ENCODE measurements at places on chromosomes 3 and 15.

DNA sequence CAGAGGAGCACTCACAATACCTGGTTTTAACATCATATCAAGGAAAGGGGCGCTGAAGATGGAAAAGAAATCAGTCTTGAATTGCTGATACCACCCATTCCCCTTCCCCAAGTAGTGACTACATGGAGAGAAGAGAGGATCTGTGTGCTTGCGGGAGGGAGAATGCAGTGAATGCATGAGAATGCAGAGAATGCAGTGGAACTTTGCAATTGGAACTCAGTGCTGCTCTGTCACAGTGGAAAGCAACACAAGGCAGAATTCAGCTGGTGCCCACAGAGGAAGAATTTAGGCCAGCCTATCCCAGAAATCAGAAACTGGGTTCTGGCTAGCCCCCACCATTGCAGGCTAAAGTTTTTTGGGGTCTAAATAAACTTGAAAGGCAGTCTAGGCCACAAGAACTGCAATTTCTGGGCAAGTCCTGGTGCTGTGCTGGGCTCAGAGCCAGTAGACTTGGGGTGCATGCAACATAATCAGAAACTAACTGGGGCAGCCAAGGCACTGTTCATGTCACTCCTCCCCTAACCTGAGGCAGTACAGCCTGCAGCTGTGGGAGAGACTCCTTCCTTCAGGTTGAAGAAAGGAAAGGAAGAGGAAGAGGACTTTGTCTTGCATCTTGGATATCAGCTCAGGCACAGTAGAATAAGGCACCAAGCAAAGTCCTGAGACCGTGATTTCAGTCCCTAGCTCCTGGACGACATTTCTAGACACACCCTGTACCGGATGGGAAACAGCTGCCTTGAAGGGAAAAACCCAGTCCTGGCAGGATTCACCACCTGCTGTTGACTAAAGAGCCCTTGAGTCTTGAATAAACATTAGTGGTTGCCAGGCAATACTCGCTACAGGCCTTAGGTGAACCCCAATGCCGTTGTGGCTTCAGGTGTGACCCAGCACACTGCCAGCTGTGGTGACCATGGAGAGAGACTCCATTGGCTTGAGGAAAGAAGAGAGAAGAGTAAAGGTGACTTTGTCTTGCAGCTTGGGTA lies 329.3 kb downstream of the TBL1XR1 start:
- no peak for DNase-seq

DNA sequence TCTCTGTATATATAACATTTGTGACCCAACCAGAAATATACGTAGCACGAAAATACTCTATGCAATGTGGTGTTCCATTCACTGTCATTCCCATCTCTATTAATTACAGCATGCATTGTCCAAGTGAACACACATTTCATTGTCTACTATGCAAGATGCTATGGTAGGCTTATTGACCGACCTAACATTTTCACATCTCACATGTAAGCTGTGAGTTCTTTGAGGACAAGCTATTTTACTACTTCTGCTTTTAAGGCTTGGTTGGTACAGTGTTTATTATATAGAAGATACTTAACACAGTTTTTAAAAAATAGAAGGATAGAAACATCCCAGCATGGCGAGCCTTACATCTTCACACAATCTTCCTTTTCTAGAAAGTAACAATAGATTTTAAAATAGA lies 164.4 kb downstream of the KLHL25 start:
- no peak for DNase-seq

DNA sequence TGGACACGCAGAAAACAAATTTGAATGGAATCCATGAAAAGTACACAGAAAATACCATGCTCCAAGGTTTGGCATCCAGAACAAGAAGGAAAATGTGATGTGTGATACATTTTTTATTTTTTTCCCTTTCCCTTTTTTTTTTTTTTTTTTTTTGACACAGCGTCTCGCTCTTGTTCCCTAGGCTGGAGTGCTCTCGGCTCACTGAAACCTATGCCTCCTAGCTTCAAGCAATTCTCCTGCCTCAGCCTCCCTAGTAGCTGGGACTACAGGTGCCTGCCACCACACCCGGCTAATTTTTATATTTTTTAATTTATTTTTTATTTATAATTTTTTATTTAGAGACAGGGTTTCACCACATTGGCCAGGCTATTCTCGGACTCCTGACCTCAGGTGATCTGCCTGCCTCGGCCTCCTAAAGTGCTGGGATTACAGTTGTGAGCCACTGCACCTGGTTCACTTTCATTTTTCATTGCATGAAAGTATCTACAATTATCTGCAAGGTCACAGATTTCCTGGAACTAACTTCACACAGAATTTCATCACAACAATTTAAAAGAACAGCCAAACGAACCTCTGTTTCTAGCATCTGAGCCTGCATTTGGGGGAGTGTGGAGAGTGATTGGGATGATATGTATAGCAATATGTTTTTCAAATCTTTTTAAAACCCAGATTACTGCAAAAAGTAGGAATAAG lies 8.3 kb downstream of the POU1F1 start:
- DNase-seq: no peak

GRCh38 chr3:13042715-13043271 lies 30.4 kb downstream of the IQSEC1 start:
- peak; percentile 62 for DNase-seq

DNA sequence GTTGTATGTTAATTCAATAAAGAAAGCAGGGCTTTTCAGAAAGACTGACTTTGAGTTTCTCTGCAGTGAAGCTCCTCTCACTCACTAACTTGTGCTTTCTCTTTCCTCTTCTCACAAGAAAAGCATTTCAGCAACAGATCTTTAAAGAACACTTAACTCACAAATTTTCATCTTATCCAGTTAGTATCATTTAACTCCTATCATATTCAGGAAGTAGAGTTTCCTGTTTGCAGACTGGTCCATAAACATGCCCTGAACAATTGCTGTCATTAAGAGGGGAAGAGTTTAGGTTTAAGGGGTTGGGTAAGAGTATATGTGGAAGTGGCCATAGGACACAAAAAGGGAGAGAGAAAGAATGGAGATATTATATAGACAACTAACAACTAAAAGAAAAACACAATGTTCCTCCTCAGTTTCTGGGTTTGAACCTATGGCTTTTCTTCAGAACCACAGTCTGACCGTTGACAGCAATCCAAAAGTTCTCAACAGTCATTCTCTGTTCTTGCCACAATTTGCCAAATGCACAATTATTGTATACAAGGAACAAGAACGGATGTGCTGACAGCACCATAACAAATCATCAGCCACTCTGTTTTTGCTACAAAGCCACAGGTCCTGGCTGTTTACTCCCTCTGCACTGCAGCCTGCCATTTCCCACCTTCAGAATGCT lies 63.9 kb downstream of the CHAC1 start:
- no peak for DNase-seq

GRCh38 chr3:132360717-132361116 lies 43.5 kb downstream of the ACP3 start:
- no peak for DNase-seq

DNA sequence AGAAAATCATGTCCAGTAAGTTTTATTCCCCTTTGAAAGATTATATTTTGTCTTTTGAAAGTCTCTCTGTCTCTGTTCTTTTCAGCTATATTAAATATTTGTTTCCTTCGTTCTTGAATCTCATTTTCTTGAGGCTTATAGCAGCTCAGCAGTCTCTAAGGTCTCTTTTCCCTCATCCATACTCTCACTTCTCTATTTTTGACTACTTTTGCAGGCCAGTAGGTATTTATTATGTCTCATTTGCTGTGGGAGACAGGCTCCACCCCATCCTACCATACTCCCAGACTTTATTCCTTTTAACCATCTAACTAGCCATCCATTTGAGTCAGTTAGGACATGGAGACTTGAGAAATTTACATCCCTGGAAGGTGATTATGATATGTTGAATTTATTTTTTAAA lies 71.0 kb downstream of the FILIP1L start:
- no peak for DNase-seq

GRCh38 chr3:76429581-76430177 lies 610.2 kb upstream of the ROBO2 start:
- no peak for DNase-seq

- no peak for DNase-seq
Measured at GRCh38 chr3:190384309-190384756, 3.6 kb upstream of the CLDN16 start.

- DNase-seq: peak; percentile 23
Measured at GRCh38 chr3:56769116-56769707, 32.5 kb downstream of the ARHGEF3 start.

- DNase-seq: no peak
Measured at GRCh38 chr3:37809846-37810447, 51.7 kb upstream of the CTDSPL start.

DNA sequence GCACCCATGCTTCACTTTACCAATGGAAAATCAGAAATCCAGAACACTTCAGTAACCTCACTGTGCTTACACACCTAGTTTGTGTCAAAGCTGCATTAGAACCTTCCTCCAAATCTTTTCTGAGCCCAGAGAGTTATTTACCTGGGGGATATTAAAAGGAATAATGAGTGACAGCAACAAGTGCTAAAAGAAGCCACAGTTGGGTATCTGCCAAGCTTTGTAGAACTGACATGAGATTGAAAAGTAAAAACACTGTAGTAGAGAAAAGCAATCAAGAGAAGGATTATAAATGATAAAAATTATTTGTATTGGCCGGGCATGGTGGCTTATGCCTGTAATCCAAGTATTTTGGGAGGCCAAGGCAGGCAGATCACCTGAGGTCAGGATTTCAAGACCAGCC lies 8.8 kb upstream of the TBC1D23 start:
- no peak for DNase-seq

- peak; percentile 78 for DNase-seq
Measured at GRCh38 chr3:140736863-140737460, 59.1 kb downstream of the TRIM42 start.

GRCh38 chr3:192887047-192887446 lies 30.6 kb downstream of the MB21D2 start:
- no peak for DNase-seq

DNA sequence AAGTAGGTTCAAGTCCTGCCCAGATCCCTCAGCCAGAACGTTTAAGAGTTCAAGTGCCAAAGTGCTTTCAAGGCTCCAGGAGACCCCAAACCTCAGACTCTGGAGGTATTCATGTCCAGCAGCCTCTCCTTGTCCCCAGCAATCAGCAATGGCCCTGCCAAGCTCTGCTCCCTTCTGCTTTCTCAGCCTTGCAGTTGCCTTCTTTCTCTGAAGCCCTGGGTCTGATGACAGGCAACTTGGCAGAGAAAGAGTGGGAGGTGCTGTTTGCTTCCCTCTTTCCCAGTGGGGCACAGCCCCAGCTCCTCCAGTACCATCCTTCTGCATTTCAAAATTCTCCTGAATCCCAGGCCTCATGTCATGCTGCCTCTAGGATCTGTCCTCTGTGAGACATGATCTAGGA lies 40.2 kb downstream of the ATP2B2 start:
- DNase-seq: no peak

GRCh38 chr15:95839367-95839782 lies 491.1 kb upstream of the NR2F2 start:
- DNase-seq: no peak

DNA sequence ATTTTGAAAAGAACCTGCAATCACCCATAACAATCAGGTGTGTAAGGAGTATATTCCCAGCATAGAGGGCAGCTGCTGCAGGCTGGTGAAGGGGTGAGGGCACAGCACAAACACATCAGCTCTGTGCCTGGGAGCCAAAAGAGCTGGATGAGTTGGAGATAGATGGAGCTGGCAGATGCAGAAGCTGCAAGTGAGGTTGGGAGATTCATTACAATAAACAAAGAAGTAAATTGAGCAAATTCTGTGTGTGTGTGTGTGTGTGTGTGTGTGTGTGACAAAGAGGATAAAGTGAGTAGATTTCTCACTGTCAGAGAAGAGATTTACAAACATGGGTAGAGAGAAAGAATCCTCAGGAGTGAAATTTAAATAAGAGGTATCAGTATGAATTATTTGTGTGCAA lies 994.7 kb downstream of the EPHA3 start:
- DNase-seq: no peak

Measured in glutamatergic neuron (in vitro differentiated cells).